GM12892 (cell line): ENCODE measurements at places on chromosomes 6 and 20.

DNA sequence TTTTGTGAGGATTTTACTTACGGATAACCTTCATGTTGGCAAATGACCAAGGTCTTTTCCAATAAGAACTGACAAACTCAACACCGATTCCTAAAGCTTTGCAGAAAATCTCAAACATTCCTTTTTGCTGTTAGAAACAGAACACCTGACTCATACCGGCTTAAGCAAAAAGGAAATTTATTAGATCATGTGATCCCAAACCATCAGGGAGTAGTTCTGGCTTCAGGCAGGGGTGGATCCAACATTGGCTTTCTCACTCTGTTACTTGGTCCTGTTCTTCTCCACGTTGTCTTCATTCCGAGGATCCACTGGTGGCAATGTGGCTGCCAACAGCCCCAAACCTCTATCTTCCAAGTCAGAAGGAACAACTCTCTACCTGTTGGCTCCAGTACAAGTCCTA is 95.9 kb upstream of the PMEPA1 start:
- DNase-seq, result no peak

DNA sequence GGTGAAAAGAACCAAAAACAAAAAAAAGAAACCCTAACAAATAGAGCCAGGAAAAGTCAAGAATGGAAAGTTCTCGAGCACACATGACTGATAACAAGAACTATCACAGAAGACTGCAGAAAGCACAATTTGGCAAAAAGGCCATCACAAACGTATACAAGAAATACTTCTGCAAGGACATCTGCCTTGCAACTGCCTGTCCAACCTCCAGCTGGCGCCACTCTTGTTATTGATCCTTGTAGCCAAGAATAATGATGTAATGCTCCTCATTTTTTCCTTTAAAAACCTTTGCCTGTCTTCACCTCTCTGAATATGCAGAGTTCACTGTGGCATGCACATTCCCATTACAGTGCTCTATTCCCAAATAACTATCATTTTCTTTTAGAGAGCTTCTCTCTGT is 87.9 kb upstream of the BMP5 start:
- DNase-seq, result no peak

DNA sequence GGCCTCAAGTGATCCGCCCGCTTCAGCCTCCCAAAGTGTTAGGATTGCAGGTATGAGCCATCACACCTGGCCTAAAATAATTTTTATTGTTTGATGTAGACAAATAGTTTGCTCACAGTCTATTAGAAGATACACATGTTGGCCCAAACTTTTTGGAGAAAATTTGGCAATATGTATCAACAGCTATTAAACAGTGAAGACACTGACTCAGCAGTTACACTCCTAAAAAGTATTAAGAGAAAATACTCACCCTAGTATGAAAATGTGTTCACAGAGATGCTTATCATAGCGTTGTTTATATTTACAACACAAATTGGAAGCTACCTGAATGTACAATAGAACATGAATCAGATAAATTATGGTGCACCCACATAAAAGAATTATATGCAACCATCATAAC is 173.1 kb downstream of the WDR27 start:
- no peak for DNase-seq

GRCh38 chr20:38134427-38135270 is 30.4 kb downstream of the TGM2 start:
- DNase-seq, result no peak

GRCh38 chr6:29933955-29934354 is 8.4 kb upstream of the HLA-A start:
- DNase-seq, result no peak

DNA sequence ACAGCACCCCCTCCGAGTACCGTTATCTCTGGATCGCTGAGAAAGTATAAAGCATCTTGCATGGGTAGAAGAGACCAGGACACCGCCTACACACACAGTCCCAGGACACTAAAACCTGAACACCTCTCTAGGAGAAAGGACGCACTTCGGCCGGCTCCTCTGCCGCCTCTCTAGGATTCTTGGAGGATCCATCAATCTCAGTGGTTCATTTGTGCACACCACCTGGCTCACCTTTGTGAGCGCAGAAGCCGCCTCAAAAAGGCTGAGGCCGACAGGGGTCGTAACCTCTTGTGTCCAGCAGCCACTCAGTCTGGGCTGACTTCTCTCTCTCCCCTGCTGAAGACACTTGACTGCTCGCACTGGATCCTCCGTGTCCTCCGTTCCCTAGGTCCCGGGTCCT is 13.5 kb downstream of the ZSCAN23 start:
- no peak for DNase-seq

DNA sequence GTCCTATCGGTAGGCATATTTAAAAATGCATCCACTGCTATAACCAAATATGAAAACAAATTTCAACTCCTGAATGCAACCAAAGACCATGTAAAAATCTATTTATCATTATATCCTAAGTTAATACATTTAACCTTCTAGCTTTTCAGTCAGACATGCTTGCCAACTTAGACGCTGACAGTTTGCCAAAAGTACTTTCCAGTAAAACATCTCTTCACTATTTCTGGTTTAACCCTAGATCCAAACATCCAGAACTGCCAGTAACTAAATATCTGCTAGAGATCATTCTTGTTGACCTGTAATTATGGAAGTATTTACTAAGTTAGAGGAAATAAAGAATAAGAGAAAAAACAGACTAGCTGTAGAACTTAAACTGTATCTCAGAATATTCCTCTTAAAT is 210.2 kb upstream of the THEMIS start:
- no peak for DNase-seq

DNA sequence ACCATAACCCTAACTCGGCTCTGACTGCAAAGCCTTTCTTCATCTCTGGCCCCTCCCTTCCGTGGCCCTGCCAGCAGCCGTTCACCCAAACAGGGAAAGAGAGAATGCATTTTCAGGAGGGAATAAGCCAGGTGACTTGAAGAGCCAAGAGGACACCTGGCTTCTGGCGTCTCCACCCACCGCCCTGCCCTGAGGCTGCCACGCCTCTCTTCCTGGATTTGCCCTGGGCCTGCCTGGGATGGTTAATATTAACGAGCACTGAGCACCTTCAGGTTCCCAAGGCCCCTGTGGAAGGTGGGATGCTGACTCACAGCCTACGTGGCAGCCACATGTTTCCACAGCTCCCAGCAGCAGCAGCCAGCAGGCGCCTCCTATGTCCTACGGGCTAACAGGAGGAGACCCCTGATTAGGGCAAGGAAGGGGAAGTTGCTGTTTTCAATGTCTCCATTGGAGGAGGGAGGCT is 138.0 kb upstream of the RREB1 start:
- DNase-seq, result no peak

DNA sequence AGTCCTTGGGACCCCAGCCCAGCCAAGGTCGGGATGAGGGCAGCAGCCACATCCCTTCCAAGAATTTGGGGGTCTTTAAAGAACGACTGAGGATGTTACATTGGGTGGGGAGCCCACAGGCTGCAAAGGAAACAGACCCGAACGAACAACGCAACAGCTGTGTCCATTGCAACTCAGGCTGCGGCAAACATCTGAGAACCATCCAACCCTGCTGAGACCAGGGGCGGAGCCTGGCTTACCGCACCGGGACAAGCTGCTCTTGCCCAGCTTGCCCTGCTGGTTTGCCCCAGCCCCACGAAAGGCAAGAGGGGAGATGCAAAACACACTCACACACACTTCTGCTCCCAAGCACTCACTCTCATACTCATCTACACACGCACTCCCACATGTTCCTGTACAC is 21.5 kb upstream of the TAF4 start:
- DNase-seq, result no peak

GRCh38 chr6:66173587-66173986 is 466.6 kb upstream of the EYS start:
- no peak for DNase-seq

GRCh38 chr20:62875419-62876361 is 14.1 kb upstream of the TCFL5 start:
- no peak for DNase-seq

- no peak for DNase-seq
Observed at GRCh38 chr6:168293636-168294530, 25.7 kb downstream of the DACT2 start.

DNA sequence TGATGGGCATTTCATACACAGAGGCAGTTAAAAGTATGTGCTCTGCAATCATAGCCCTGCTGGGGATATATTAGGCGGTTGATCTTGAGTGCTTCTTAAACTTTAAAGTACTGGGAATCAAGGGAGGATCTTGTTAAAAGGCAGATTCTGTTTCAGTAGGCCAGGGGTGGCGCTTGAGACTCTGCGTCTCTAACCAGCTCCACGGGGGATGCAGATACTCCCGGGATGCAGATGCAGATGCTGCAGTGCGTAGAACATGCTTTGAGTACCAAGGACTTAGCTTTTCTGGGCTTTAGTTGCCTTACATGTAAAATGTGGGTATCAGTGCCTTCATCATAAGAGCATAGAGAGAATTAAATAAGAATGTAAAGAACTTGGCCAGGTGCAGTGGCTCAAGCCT is 44.4 kb upstream of the ENPP5 start:
- DNase-seq, result no peak

DNA sequence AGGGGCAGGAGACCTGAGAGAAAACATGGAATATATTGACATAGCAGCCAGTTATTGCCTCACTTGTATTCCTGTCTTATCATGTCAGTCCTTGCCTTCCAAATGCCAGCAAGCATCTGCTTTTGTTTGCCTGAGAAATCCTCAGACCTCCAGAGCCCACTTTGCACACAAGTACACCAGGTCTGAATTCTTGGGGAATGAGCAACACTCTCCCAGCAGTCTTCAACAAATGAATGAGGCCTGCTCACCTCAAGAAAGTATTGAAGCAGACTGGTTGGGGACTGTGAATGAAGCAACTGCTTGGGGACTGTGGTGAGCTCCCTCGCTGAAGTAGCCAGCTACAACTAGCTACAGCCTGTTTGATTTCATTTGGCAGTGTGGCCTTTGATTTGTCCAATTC is 172.8 kb upstream of the SPTLC3 start:
- DNase-seq, result no peak

DNA sequence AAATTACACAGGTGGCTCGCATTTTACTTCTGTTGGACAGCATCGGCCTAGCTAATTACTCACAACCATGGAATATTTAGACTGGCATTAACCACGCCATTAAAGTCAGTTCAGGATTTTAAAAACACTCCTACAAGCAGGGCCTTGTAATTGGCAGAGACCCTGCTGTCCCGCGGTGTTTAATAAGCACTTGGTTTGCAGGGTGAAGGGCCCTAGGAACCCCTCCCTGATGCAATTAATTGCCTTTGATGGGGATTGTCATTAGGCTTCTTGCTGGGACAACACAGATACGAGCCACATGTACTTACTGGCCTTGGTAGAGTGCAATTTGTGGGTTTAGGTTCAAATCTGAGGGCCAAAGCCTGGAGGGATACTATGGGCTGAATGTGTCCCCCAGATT is 7.8 kb upstream of the VSTM2L start:
- DNase-seq, result no peak

- no peak for DNase-seq
Observed at GRCh38 chr20:13101706-13102105, 92.9 kb downstream of the SPTLC3 start.

- peak; percentile 36 for DNase-seq
Observed at GRCh38 chr6:44338228-44339122, 4.0 kb upstream of the SPATS1 start.

GRCh38 chr20:10064611-10065010 is 29.8 kb downstream of the ANKEF1 start:
- DNase-seq, result no peak

DNA sequence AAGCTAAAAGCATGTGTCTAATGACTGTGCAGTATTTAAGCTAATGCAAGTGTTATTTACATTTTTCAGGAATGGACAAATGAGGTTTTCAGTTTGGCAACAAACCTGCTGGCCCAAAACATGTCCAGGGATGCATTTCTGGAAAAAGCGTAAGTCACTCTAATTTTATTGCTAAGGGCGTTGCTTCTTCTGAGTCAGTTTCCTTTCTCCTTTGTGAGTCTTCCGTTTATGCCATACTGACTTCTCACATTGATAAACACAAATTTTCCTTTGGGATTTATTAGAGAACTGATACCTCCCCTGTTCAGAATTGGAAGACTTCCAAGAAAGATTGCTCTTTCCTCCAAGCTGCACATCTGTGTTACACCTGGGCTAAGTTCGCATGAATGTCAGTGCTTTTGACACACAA is 422.9 kb upstream of the PLCB4 start:
- no peak for DNase-seq

DNA sequence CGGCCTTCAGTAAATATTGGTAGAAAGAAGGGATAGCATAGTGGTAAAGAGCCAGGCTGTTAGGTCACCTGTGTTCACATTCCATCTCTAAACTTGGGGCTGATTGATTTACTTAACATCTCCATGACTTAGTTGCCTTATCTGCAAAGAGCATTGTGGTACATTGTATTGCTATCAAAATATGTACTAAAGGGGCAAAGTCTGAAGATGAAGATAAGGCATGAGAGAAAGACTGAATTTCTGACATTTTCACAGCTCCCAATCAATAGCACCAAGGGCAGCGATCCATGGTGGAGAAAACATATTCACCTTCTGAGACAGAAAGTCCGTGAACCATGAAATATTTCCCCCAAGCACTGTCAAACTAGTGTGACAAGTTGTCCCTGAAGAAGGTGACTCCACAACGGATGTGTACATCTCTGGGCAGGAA is 223.3 kb upstream of the STXBP5 start:
- DNase-seq, result no peak

- DNase-seq, result no peak
Observed at GRCh38 chr20:57582432-57583288, 21.8 kb downstream of the PCK1 start.

DNA sequence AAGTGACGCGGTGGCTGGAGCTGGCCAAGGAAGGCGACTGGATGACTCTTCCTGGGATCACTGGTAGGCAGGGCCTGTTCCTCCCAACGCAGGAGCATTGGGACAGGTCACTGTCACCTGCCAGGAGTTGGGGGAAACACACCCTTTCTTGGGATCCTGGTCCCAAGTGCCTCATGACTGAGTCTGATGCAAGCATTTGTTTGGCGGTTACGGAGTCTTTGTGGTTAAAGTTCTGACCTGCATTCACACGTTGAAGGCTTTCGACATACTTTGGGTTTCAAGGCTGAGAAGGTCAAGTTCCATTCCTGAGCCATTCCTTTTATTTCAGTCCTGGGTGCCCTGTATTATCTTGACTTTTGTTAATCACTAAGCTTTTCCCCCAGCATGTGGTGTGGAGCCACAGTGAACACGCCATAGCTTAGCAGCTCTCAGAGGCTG is 6.0 kb downstream of the PNLDC1 start:
- DNase-seq, result no peak

- DNase-seq, result no peak
Observed at GRCh38 chr20:4522310-4522709, 199.4 kb upstream of the PRND start.
